Breast epithelium (tissue), 4 donors: ENCODE measurements at places on chromosomes 3 and 15.

DNA sequence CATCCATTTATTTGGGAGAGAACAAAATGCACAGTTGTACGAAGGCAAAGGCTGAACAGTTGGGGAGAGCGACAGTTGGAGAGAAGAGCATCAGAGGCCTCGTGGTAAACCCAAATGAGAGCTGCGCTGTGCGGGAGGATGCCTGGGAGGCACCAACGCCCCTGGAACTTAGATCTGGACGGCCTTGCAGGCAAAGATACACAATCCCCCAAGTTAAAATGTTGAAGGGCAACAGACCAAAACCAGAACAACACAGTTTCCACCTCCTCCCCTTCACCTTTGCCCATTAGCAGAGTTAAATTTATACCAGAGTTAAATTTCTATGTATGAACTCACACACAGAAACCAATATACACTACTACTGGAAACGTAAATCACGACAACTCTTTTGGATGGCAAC, 339.6 kb downstream of the RORA start:
- no peak for DNase-seq

- no peak for DNase-seq
These were observed 168.4 kb upstream of the CADPS start for GRCh38 chr3:63043631-63044030.

DNA sequence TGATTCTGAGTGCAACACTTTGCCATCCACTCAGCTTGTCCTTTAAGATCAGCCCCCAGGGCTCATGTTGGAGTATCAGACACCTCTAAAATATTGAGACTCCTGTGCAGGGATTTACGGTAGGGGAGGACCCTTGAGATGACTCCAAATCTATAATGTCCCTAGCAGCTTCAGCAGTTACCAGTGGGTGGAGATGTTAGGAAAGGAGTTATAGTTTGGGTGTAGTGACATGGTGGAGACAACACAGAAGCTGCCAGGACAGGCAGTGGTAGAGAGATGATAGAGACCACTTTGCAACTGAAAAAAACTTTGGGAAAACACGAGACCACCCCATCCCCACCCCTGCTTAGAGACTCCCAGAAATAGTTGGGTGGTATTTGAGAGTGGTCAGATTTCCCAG, 43.3 kb upstream of the GSK3B start:
- DNase-seq = no peak

GRCh38 chr3:125316246-125316645, 58.9 kb downstream of the ZNF148 start:
- DNase-seq = no peak

DNA sequence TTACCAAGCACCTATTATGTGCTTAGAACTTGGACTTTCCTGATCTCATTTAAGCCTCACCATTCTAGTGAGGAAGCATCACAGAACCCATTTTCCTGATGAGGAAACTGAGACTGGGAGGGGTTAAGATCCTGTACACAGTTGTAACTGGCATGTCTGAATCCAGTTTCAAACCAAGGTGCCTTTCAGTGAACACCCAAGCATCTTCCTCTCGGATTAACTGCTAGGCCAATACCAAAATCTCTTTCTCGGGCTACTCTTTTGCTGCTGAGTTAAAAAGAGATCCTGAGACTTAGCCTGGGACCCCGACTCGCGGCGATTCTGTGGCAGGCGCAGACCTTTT, 578 bp upstream of the CEMIP start:
- no peak for DNase-seq

DNA sequence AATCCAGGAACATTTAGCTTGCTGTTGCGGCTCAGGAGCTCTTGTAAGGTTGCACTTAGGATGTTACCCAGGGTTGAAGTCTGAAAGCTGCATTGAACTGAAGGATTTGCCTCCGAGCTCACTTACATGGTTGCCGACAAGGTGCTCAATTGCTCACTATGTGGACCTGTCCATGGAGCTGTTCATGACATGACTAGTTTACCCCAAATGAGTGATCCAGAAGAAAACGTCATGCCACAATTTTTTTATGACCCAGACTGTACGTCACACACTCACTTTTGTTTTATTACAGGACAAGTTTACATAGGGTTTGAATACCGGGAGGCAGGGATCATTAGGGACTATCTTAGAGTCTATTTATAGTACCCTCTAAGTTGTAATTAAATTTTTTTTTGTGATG, 21.0 kb upstream of the CLDN11 start:
- DNase-seq = no peak

GRCh38 chr15:100244796-100245486, 96.8 kb downstream of the ADAMTS17 start:
- no peak for DNase-seq

DNA sequence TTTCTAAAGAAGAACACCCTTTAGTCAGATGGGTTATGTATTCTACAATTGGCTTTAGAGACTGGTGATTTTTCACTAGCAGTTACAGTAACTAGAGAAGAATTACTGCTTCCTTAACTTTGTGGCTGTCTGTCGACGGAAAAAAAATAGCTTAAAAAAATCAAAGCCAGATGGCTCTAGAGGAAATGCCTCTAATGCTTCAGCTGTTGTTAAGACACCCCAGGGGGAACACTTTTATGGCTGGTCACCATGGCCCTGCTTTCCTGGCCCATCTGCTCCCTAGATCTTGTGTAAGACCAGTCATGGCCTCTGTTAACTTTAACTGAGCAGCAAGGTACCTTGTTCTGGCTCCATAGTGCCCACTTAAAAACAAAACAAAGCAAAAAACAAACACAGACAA, 198.6 kb upstream of the PLSCR5 start:
- no peak for DNase-seq

- DNase-seq = no peak
These were observed 26.3 kb upstream of the ZNF148 start for GRCh38 chr3:125401402-125401801.

DNA sequence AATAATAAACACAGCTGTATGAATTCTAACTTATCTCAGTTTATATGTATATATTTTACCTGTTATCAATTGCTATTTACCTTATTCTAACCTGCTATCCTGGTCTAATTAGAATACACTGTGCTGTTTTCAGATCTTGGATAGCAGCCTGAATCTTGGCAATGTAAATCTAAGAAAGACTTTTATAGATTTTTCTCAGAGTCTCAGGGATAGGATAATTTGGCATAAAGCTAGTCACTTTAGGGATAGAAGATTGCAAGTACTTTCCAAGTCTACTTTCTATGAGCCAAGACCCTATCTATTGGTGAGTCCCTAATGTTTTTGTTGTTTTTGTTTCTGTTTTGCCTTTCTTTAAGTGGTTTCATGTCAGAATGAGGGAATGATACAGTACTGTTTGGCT, 695.7 kb downstream of the NAALADL2 start:
- no peak for DNase-seq

DNA sequence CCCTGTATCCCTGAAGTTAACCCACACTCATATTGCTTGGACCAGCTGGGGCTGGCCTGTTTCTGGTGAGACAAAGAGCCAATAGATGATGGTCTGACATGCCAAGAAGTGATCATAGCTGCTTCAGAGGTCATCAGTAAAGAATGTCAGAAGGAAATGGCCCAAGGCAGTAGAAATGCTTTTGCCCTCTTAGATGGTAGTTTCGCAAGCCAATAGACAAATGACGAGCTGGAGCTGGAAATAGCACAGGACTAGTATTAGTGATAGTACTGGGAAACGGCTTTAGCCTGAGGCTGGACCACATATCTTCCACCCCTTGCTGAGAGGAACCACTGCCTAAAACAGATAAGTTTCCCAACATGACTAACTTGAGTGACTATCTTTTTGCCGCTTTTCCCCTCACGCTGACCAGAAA, 176.1 kb upstream of the THBS1 start:
- peak; percentile 57 for DNase-seq

GRCh38 chr15:58553365-58553918, 121.7 kb downstream of the LIPC start:
- DNase-seq = no peak

GRCh38 chr3:178532476-178532875, 3.8 kb upstream of the KCNMB2 start:
- no peak for DNase-seq

DNA sequence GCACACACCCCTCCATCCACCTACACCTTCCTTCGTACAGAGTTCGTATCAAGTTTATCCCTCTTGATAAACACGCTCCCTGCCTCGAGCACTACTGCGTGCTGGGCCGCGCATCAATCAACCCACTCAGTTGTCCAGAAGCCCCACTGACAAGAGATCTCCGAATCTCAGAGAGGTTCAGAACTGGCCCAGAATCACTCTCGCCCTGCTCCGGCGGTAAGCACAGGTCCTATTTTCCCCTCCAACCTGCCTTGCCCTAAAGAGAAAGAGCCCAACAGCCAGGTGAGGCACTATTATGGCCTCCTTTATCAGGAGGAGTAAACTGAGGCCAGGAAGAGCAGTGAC, 494 bp upstream of the NISCH start:
- DNase-seq = no peak

DNA sequence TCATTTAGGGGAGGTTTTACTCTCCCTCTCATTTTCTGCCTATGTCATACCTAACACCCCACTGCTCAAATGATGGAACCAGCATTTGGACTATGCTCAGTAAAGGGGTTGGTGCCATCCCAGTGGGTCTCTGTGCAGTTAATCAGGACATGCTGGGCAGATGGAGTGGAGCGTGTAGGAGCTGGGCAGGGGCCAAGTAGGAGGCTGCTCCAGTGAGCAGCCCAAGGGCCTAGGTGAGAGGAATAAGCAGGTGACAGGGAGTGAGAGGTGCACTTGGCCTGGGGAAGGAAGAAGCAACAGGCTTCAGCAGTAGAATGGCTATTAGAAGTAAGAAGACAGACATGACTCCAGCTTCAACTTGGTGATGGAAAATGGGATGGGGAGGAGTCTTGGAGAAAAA, 72.2 kb downstream of the EPHB1 start:
- no peak for DNase-seq
